ENCODE measurements at places on chromosomes 5 and 9.

GRCh38 chr9:72384710-72385485, 19.9 kb upstream of the ZFAND5 start:
- no peak for DNase-seq

DNA sequence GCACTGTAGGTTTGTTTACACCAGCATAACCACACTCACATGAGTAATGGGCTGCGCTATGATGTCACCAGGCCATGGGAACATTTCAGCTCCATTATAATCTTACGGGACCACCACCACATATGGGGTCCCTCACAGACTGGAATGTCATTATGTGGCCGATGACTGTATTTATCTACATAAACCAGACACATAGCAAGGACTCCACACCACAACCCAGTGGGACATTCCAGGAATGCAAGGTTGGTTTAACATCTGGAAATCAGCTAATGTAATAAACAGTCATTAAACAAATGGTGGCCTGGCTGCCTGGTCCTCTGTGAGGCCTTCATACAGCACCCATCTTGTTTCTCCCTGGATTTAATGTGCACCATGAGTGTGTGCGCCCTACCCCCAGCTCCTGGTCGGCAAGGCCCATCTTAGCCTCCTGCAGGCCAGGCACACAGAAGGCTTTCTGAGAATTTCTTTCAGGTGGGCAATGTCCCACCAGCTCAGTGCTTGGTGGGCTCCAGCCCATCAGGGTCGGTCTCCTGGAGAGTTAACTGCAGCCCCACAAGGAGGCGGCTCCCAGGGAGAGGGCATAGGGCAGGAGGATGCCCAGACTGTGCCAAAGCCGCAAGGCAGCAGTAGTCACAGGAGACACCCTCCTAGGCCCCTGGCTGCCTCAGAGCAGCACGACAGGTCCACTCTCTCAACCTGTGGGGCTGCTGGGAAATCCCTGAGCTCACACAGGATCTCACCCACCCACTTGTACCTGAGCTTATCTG, 35.9 kb upstream of the SARDH start:
- DNase-seq = no peak

DNA sequence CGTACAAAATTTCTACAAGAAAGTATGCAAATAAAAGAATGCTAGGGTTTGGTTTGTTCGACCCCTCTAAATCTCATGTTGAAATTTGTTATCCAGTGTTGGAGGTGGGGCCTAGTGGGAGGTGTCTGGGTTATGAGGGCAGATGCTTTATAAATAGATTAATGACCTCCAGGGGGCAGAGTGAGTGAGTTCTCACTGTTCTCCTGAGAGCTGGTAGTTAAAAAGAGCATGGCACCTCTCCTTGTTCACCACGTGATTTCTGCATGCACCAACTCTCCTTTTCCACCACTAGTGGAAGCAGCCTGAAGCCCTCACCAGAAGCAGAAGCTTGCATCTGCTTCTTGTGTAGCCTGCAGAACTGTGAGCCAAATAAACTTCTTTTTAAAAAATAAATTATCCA, 50.4 kb upstream of the FAM170A start:
- DNase-seq = no peak

DNA sequence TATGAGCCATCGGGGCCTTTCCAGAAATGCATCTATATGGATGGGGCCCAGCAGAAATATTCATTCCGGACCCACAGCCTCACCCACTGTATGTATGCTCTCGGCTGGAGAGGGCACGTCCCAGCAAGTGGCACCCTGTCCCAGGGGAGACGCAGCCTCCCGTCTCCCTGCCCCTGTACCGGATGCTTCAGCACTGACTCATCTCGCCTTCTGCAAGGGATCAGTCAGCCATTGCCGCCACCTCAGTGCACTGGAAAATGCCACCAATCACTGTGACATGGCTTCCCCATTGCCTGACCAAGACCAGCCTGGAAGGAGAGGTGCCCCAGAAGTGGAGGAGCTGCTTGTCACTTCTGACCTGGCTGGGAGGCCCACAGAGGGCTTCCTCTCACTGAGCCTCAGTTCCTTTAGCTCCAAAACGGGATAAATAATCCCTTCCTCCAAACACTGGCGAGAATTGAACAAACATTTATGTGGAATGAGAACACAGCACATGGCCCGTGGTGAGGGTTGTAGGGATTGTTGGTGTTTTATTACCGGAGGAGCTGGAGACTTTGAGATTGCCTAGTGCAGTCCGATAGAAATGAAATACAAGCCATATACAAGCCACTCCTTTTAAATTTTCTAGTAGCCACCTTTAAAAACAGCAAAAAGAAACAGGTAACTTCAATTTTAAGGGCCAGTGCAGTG, 43.9 kb upstream of the ORM1 start:
- DNase-seq = no peak

GRCh38 chr5:139658928-139659667, 10.9 kb downstream of the CXXC5 start:
- DNase-seq = no peak

- DNase-seq = no peak
Measured at GRCh38 chr5:87154191-87154590, 113.5 kb upstream of the RASA1 start.

DNA sequence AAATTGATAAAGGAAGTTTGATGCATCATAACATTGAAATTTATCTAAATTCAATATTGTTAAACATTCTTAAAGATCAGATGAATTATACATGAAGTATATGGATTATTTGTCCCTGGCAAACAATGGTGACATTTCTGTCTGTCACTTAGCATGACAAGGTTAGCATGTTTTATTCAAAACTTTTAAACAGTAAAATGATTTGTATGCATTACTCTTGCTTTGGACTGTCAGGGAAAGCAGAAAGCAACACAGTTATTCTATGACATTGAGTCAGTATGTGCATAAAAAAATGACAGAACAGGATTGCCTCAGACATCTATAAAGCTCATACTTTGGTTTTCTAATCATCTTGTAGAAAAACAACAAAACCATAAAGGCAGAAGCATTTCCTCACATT, 193.7 kb downstream of the IZUMO3 start:
- no peak for DNase-seq

GRCh38 chr5:5353681-5354080, 68.8 kb upstream of the ICE1 start:
- no peak for DNase-seq

DNA sequence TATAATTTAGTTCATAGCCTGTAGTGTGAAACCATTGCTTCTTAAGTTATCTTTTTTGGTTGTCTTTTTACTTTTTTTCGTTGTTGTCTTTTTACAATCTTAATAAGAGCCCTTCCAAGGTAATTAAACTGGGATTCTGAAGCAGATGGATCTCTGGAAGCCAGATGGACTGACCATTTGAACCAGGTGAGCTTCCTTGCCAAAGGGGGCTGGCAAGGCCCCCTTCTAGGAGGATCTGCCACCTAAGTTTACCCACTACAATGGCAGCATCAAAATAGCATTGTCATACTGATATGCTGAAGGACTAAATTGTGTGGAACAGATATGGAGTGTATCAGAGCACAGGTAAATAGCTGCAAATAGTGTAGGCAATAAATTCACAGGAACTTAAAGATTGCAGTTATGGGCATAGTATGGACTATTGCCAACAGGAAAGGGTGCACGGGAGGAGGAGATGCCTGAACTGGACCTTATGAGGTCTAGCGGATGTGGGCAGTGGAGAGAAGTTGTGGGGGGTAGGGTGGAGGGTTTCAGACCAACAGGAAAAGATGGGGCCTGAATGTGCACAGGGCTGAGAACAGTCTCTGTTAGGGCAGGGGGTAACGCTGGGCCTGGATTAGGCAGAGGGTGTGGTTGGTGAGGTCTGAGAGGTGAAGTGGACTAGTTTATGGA, 61.5 kb upstream of the CTXN3 start:
- no peak for DNase-seq

- DNase-seq = no peak
Measured at GRCh38 chr5:66694036-66694435, 97.8 kb downstream of the MAST4 start.

DNA sequence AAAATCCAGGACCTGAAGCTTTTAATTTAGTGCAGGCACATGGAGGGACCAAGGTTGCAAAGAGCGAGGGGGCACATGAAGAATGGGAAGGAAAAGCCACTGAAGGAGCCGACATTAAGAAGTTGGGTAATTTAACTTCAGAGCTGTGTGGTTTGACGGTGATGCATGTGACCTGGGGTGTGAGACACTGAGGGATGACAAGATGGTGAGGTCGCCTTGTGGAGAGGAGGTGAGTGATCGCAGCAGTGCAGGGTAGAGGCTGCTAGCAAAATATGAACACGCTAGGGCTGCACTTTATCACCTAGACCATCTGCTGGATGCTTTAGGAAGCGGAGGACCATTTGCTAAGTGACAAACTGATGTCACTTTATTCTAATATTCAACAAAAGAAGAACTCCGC, 339.0 kb upstream of the KIF2A start:
- DNase-seq = no peak

DNA sequence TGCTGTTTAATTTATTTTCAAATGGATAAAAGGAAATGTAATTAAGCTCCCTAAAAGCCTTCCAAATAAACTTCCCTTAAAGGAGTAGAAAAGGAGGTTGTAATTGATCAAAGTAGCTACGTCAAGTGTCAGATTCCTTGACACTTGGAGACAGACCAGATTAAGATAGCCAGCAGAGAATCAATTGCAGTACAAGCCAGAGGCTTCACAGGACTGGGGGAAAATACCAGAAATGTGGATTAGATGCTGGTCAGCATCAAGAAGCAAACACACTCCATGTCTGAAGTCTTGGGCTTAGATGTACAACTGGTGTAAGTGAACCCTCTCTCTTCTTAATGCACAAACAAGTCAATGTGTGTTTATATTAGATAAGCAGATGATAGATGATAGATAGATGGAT, 184.9 kb upstream of the TAS2R1 start:
- no peak for DNase-seq

GRCh38 chr5:42781584-42781983, 25.0 kb downstream of the CCDC152 start:
- no peak for DNase-seq

DNA sequence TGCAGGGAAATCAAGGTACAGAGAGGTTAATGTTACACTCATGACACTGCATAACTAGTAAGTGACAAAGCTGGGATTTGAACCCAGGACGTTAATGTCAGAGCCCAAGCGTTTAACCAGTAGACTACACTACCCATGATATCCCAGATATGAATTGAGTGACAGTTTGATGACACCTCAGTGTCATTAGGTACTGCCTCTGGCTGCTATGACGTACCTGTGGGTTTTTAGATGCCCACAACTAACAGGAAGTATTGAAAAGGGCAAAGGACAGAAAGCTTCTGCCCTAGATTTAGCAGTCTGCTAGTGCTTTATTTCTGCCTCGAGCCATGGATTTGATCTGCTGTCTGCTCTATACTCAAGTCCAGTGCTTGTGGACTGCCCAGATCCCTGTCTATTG, 56.2 kb downstream of the GLRA1 start:
- DNase-seq = no peak

DNA sequence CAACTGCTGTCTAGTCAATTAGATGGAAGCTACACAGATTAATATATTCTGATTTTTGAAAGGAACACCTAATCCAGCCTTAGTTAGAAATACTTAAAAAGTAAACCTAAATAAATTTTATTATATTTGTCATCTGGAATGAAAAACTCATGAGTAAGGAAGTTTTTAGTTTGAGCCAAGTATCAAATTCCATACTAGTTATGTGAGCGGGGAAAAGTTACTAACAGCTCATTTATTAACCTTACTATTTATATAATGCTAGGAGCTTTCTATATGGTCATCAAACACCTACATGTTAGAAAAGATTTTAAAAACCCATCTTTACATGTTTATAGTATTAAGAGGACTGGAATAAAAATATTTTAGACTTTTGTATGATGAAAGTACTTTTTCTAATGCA, 41.6 kb upstream of the POU5F2 start:
- no peak for DNase-seq

Data from hypothalamus (tissue), 51 donors.